ENCODE measurements at places on chromosomes 3 and 15. TPM values are rescaled to one million over a fixed set of nuclear protein-coding genes. Genes with fewer than 3 reads are reported as not detected.

- DNase-seq: no peak
Measured at GRCh38 chr3:161559177-161559998, 62.8 kb downstream of the OTOL1 start.

DNA sequence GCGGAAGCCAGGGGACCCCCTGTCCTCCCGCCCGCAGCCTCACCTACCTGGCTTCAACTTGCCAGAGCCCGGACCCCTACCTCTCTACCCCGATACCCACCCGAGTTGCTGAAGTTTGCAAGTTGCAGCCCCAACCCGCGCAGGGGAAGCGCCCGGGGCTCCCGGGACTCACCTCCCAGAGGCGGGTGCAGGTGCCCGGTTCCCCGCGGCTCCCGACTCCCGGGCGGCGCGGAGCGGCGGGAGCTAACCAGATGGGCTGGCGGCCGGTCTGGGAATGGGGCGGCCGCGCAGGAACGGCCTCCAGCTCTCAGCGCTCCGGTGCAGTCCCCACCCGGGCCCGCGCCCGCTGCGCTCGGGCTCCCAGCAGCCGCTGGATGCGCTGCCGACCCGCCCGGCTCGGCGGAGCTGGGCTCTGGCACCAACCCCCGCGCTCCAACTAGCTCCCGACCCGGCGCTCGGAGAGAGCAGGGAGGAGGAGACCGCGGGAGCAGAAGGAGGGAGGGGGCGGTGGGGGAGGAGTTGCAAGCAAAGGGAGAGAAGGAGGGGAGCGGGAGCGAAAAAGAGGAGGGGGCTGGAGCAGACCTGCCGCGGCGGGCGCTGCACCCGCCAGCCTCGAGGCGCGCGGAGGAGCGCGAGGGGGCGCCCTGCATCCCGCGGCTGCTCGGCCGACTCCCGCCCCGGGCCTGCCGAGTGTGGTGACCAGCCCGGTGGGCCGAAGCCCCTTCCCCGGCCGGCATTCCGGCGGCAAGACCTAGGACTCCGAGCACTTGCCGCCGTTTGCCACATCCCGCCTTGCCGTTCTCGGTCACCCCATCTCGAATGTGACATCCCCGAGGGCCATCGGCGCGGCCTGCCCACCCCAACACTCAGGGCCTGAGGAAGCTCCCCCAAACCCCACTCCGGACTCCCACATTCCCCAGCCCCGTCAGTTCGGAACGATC is at the start of gene SEMA5B:
TSS of gene SEMA5B (minus strand) at position 472 of the 941 bp plus-strand sequence. CDS start 66,500 bp downstream, outside the sequence.
- peak; percentile 84 for DNase-seq

DNA sequence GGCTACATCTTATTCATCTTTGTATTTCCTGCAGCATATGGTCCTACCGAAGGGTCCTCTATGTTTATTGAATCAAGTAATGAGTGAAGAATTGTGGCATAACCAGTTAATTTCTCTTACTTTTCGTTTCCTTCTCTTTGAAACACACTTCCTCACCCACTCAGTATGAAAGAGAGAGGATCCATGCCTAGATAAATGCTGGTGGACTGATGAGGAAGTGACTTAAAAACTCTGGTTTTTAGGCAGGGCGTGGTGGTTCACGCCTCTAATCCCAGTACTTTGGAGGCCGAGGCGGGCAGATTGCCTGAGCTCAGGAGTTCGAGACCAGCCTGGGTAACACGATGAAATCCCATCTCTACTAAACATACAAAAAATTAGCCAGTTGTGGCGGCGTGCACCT is 2.2 kb upstream of the MB21D2 start:
- no peak for DNase-seq

GRCh38 chr15:68317281-68318007 is 39.9 kb downstream of the FEM1B start:
- no peak for DNase-seq

GRCh38 chr3:131371688-131372066 is 9.9 kb upstream of the NUDT16 start:
- DNase-seq: no peak

- no peak for DNase-seq
Measured at GRCh38 chr15:68276668-68277067, 877 bp upstream of the FEM1B start.

DNA sequence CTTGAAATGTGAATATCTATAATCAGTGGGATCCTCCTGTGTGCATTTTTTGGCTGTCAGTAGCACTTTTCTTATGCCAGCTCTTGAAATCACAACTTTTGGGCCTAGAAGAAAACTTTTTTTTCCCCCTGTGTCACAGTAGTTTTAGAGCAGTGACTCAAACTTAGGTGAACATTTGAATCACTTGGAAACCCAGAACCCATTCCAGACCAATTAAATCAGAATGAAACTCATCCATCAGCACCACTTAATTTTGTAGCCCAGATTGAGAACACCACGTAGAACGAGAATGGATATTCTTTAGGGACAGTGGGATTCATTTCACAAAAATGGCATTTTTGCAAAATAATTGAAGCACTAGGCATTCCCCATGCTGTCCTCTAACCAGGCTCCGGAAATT is 224.8 kb upstream of the NANOGP8 start:
- no peak for DNase-seq

Gene TGM5
- 121 TPM for total RNA-seq

- no peak for DNase-seq
Measured at GRCh38 chr3:124576565-124577493, 153.4 kb upstream of the UMPS start.

GRCh38 chr3:120399372-120399771 is 50.2 kb upstream of the LRRC58 start:
- DNase-seq: no peak

Data from lower leg skin (tissue), 4 donors.